ENCODE measurements at places on chromosomes 13 and 19.

GRCh38 chr13:29165216-29165615 lies 345.1 kb downstream of the MTUS2 start:
- DNase-seq = no peak

DNA sequence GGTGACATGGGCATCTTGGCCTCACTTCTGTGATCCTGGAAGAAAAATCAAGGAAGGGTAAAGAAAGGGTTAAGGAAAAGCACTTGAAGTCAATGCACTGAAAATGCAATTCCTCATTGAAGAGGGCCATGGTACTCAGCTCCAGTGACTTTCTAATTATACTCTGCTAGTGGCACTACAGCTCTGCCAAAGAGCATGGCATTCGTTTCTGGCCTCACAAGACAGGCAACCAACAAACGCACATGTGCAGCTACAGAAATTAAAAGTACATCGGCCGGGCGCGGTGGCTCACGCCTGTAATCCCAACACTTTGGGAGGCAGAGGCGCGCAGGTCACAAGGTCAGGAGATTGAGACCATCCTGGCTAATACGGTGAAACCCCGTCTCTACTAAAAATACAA lies 21.8 kb downstream of the SACS start:
- DNase-seq = no peak

DNA sequence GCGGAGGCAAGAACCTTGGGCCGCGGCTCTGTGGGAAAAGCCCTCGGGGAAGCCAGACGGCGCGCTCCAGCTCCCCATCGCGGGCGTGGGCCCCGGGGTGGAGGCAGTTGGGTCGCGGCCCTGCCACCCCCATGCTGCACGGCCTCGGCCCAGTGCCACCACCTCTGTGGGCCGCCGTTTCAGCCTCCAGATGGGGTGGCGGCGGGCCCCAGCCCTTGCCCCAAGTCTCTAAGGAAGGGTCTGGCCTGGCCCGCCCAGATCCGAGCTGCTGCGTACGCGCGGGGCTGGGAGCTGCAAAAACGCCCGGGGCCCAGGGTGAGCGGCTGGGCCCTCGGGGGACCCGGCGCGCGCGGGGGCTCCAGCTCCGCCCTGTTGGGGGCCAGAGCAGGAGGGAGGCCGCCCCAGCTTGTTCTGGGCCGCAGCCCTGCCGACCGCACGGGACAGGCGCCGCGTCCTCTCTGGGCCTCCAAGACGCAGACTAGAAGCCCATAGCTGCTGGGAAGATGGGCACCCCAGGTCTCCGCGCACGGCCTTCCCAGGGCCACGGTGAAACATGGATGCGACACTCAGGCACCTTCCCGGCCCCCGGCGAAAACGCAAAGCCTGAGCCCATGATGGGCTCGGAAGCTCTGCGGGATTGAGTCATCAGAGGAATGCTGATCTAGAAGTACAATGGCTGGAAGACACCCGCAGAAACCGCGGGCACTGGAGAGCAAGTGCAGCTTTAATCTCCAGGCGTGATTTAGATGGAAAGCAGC lies 110.1 kb downstream of the KCTD15 start:
- DNase-seq = peak; percentile 89

- DNase-seq = peak; percentile 16
Observed at GRCh38 chr13:76148926-76149325, 512.8 kb downstream of the LMO7 start.

GRCh38 chr13:107322228-107322627 lies 754.3 kb upstream of the ARGLU1 start:
- DNase-seq = no peak

- DNase-seq = no peak
Observed at GRCh38 chr13:20231839-20232555, at the start of gene GJB6. Gene GJB6, minus strand, starts transcription at chr13:20232319. Its CDS starts 8,839 bp downstream, at chr13:20223480.

DNA sequence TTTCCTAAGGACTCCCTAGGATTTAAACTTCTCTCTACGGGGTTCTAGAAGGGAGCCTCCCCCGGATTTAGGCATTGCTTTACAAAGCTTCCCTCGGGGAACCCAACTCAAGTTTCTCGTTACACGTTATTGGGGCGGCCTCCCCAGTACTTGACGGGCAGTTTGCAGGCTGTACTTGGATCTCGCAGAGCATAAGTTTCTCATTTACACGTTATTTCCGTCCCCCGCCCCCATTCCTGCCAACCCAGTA lies 584 bp downstream of the SMG9 start:
- DNase-seq = no peak

- DNase-seq = no peak
Observed at GRCh38 chr13:31227870-31228269, 28.1 kb downstream of the B3GLCT start.

DNA sequence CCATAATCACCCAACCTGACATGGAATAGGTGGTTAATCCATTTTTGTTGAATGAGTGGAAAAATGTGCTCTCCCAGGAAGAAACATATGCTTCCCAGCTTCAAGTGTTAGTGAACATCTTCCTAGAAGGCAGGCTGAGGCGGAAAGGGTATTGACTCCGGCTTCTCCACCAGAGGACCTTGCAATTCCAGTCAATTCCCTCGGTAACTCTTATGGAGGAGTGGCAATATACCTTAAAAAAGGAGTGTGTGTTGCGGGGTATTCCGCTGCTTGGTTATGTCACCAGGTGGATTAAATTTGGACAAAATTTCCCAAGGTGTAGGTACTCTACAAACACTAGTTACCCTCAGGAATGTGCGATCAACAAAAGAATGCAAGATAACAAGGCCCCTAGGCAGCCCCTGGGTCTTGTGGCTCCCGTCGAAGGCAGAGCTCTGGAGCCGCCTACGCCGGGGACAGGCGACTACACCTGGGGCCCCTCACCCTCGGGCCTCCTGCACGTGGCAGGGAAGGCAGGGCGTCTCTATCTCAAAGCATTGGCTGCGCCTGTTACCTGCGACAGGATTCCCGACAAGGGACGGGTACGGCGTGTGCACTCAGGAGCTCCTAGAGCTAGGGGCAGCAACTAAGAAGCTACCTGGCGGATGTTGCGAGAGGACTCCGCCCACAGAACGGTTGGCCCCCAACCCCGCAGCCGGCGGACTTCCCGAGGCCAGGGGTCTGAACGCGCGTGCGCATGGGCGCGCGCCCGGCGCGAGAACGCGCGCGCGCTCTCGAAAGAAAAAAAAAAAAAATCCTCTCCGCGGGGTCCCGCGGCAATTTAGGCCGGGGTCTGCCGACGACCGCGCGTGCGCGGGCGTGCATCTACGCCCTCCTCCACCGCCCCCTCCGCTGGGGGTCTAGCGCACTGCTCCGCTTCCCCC lies at the start of gene WDR87:
WDR87 (minus strand) TSS at position 649 of the 923 bp plus-strand sequence. CDS start 8,355 bp downstream, outside the sequence.
- DNase-seq = peak; percentile 32

DNA sequence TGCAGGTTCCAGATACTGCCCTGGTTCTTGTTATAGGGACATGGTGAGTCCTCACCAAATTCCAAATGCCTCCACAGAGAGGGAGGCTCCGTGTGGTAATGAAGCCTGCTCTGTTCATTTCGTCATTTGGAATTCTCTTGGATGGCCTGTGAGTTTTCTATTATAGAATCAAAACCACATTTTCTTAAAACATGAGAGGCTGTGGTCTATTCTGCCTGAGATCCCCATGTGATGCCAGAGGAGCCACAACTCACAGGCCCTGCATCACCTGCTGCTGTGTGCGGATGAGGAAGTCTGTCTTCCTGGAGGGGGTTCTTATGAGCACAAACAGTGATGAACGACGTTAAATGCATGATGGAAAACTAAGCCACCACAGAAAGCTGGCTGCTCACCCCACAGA lies 264.4 kb downstream of the UQCRFS1 start:
- no peak for DNase-seq

GRCh38 chr13:48151363-48152161 lies 56.7 kb upstream of the MED4 start:
- no peak for DNase-seq

DNA sequence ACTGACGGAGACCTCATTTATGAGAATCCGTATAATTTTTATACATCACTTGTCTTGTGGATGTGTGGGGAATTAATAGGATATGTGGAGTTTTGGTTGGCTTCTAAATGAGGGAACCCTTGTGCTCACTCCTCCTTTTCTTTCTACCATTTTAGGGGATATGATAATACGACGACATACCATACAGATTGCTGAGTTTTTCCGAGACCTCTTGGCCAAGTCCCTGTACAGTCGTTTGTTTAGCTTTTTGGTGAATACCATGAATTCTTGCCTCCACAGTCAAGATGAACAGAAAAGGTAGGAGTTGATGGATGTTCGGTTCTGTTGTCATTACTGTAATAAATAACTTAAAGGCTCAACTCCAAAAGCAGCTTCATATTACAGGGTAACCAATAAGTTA lies 335.2 kb downstream of the MYO16 start:
- DNase-seq = no peak

DNA sequence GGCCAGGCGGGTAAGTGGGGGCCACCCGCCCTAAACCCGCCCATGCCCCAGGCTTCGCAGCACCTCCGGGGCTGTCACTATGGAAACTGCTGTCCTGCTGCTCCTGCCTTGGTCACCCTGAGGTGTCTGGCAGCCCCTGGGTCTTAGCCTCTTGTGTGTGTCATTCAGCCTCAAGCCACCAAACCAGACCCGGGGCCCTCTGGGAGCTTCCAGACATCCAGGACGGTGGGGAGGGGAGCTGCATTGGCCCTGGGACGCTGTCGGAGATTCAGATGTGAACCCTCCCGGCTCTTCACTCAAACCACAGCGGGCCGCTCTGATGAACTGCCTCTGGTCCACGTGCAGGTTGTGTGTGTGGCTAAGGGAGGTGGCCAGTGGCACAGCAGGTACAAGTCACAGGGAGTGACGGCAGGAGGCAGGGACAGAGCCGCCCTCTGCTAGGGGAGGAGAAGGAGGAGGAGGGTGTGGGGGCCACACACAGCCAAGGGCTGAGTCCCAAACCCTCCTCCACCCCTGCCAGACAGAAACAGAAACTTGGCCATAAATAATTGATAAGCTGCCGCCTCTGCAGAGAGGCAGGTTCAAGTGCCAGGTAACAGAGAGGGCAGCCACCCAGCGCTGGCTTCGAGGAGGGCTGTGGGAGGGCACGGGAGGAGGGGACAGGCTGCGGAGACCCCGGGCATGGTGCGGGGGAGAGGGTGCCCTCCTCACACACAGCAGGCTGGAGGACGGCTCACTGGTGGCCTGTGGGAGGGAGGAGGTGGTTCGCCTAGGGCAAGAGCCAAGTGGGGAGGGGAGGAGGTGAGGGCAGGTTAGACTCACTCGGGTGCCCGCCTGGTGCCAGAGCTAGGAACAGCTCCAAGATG lies 8.0 kb downstream of the NANOS3 start:
- no peak for DNase-seq

DNA sequence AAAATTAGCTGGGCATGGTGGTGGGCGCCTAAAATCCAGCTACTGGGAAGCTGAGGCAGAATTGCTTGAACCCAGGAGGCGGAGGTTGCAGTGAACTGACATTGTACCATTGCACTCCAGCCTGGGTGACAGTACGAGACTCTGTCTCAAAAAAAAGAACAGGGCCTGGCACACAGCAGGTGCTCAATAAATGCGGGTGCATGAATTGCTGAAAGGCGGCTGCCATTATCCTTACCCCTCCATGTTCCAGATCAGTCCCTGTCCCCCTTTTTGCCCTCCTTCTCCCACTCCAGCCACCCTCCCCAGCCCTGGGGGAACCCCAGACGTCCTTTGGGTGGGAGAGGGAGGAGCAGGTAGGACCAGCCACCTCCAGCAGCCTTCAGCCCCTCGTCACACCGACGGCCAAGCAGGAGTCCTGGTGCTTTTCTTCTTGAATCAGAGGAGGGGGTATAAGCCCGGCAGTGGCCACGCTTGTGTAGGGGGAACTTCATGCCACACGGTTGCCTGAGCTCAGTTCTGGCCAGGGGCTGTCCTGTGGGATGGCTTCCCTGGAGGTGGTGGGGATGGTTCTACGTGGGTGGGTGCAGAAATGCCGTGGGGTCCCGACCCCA lies 20.4 kb upstream of the NFIC start:
- no peak for DNase-seq

DNA sequence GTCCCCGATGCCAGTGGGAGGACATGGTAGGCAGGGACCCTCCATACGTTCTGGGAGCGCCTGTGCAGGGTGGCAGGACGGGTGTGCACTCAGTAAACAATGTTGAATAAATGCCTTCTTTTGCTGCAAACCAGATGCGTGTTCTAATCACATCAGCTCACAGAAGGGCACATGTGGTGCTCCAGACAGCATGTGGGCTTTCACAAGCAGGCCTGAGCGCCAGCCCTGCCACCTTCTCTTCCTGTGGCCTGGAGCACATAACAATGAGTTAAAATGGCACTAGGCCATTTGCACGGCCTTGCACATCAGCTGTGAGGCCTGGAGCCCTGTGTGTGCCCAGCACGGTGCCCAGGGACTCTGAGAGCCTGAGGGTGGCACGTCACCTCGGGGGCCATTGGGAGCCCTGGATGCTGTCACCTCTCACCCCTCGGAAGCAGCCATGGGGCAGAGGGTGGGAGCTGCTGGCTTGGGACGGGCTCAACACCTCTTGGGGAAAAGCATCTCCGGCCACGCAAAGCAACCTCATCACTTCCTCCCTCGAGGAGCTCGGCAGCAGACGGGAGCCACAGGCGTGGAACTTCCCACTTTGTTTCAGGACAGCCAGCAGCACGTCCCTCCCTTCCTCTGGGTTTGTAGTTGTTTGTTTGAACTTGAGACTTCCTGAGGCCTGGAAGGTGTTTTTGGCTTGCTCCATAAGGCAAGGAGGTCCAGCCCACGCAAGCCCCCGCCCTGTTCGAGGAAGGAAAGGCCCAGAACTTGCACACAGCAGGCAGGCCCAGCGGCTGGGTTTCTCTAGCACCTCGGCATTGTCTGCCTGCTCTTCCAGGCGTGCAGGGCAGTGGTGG lies 9.8 kb downstream of the MCF2L start:
- DNase-seq = no peak

DNA sequence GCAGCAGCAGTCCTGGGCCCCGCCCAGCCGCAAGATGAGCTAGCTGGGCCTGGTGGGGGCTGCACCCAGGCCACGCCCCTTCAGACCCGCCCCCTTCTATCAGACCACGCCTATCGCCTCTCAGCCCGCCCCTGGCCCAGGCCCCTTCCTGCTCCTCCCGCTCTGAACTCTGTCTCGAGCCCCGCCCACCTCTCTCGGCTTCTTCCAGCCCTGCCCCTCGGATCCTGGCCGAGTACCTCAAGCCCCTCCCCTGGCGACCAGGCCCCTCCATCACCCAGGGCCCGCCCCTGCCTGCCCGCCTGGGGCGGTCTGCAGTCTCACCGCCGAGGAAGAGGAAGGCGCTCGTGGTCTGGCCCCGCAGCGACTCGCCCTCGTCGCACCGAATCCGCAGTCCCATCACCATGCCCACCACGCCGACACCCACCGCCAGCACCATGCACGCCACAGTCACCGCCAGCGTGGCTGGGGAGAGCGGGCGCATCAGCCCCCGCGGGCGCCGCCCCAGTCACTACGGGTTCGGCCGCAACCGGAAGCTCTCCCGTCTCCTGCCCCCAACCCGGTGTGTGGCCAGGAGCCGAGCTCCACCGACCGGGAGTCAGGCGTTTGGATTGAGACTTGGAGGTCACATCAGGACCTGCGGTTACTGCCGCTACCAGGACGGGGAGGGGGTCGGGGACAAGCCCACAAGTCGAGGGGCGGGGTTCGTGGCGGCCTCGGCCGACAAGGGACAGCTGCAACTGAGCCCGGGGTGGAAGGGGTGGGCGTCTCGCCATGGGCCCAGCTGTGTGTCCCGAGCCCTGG lies 1.0 kb downstream of the CLDND2 start:
- DNase-seq = peak; percentile 98
